ENCODE measurements at places on chromosomes 6 and 20.

DNA sequence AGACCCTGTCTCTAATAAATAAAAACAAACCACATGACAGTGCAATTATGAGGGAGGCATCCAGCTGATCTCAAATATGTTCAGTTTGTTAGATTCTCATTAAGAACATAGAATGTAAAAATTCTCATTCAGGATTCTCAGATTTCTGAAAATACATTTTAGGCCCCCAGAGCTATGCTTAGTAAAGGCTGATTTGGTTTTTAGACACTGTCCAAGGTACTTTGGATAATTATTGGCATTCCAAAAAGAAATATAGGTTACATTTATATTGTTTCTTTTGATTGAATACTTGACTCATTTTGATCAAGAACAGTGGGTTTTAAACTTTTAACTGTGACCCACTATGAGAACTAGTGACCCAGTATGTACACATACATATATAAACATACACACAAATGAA lies 55.5 kb downstream of the ANKRD6 start:
- DNase-seq, result no peak

DNA sequence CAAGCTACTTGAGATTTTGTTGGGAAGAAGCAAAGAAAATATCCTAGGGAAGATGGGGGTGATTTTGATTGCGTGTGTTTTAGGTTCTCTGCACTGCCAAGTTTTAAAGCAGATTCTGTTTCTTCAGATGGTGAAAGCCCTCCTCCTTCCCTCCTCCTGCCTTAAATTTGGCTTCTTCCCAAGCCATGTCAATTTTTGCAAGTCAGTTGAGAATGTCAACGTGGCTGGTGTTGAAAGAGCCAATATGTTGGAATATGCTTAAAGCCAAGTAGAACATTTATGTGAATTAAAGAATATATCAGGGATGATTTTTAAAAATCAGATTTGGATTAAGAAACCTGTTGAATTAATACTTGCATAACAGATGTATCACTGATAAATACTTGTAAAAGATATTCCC lies 270.8 kb downstream of the ARID1B start:
- DNase-seq, result no peak

DNA sequence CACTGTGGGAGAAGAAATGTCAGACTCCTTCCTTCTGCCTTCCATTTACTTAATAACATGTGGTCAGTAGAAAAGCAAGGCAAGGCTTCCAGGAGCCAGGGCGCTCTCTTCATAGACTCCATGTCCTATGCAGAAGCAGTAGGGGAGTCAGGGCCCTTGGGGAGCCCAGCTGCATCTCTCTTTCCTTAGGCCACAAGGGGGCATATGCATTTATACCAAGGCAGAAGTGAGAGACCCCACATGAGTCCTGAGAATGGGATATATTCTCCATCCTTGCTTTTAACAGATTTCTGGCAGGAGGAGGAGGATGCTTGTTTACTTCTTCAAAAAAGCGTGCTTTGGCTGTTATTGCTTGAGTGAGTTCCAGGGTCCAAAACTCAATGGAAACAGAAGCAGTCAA lies 198.5 kb downstream of the HIVEP2 start:
- peak; percentile 9 for DNase-seq

- DNase-seq, result no peak
These were observed 138.6 kb downstream of the CEBPB start for GRCh38 chr20:50328996-50329898.

GRCh38 chr20:21516861-21517565 lies 3.1 kb upstream of the NKX2-2 start:
- no peak for DNase-seq

DNA sequence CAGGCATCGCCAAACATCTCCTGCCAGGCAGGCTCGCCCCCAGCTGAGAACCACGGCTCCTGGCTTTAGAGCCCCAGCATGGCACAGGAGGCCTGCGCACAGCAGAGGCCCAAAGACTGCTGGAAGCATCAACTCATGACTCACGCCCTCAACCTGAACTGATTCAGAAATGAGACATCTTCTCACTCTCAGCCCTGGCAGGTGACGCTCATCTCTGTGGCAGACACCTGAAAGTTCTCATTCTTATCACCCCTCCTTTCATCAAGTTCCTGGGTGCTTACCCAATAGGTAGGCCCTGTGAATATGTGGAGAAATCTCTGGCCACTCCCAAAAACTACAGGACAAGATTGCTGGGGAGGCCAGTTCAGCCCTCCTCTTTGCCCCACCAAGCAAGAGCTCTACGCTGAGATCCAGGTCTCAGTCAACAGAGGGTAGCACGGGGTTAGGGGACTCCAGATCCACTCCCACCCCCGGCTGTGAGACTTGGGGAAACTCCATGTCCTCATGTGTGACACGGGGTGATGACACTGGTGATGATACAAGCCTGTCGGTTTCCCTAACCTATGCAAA lies 11.3 kb downstream of the NFATC2 start:
- DNase-seq, result peak; percentile 71

DNA sequence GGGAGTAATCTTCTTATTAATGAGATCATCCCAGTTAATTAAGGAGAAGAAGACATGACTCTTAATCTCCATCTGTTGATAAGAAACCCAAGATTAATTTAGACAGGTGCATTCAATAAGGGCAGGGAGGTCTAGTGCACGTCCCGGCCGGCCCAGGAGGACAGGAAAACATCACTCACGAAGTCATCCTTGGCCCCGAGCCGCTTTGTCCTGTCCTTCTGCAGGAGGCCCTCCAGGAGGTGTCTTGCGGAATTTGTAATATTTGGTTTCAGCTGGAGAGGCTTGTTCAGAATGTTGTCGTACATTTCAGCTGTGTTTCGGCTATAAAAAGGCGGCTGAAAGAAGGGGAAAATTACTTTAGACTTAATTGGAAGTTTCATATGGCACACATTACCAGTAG lies 118.4 kb upstream of the SLC2A12 start:
- no peak for DNase-seq

- DNase-seq, result no peak
These were observed 10.1 kb upstream of the TLDC2 start for GRCh38 chr20:36865861-36866149.

GRCh38 chr6:170393807-170394399 lies 87.3 kb downstream of the FAM120B start:
- no peak for DNase-seq

GRCh38 chr20:14142171-14142570 lies 146.9 kb downstream of the MACROD2 start:
- no peak for DNase-seq

DNA sequence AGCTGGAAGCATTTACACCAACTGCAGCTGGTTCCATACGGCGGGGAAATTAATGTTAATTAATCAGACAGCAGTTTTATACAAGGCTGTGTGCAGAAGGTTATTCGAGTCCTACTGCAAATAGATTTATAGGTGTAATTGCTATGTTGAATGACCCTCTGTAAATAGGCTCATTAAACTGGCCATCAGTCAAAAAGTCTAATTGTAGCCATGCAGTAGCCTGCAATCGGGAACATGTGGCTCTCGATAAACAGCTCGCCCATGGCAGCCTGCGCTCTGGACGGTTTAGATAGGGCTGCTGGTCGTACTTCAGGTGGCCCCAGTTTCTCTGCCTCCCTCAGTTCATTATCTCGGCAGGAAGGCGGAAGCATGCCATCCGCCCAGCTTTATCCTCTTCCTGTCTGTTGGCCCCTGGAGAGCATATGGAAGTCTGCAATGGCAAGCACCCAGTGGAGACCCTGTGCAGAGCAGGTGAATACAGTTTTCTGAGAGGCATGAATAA lies 143.2 kb downstream of the MBOAT1 start:
- DNase-seq, result no peak

GRCh38 chr20:39633689-39634088 lies 671.5 kb downstream of the DHX35 start:
- no peak for DNase-seq

GRCh38 chr6:43622541-43622940 lies 6.5 kb downstream of the GTPBP2 start:
- no peak for DNase-seq

- DNase-seq, result no peak
These were observed 74.5 kb downstream of the ALDH8A1 start for GRCh38 chr6:134875367-134875766.

DNA sequence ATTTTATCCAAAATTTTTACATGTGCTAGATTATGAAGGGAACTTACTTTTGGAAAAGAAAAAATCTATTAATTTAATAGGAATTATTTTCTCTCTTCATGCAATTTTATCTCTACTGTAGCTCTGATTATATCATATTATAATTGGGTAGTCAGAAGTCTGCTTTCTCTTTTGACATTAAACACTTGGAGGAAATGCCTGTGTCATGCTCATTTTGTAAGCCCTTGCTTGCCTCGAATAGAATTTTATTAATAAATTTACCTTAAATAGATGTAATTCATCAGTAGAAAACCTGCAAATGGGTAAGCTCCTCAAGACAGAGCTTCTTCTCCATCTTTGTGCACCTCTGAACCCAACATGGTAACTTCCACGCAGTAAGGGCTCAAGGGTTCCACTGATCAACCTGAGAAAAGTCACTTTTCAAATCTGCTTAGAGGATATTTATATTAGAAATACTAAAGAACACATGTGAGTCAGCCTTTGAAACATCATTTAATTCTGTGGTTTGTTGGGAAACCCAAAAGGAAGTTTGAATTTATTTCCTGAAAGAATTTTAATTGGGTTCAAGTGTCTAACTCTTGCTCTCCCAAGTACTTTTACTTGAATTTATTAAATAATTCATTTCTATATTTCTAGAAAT lies 266.0 kb downstream of the ALDH8A1 start:
- no peak for DNase-seq

DNA sequence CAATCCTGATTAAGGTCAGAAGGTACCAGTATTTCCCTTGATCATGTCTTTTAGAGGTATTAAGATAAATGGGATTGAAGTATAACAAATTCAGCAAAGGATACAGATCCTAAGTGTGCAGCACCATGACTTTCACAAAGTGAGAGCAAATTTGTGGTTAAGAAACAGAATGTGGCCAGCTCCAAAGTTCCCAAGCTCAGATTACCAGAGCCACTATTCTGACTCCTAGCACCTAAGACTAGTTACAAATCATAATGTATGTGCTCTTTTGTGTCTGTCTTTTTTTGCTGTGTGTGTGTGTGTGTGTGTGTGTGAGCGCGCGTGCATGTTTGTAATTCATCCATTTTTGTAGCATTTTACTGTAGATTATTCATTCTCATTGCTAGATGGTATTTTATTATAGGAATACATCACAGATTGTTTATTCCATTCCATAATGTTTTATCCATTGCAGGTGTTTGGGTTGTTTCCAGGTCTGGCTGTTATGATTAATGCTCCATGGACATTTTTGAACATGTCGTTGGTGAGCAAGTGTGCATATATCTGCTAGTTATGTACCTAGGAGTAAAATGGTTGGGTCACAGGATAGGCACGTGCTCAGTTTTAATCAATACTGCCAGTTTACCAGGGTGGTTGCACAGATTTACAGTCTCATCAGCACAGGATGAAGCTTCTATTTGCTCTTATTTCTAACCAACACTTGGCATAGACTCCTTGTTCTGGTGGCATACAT lies 314.0 kb upstream of the JAG1 start:
- no peak for DNase-seq

DNA sequence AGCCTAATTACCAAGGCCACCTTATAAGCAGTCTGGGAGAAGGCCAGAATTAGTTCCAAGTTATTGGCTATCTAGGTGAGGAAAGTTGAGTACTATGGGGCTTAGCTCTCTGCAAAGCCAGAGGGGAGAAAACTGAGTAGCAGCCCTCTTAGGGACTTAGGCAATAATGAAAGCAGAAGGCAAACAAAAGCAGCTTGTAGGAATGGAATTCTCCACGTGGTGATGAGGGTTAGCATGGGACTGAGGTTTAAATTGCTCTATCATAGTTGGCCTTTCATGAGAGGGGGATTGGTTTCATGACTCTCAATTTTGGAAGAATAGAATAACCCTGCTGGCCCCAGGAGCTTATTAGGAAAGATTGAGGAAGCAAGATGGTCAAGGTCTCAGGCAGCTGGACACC lies 7.0 kb upstream of the UBE2J1 start:
- DNase-seq, result no peak

DNA sequence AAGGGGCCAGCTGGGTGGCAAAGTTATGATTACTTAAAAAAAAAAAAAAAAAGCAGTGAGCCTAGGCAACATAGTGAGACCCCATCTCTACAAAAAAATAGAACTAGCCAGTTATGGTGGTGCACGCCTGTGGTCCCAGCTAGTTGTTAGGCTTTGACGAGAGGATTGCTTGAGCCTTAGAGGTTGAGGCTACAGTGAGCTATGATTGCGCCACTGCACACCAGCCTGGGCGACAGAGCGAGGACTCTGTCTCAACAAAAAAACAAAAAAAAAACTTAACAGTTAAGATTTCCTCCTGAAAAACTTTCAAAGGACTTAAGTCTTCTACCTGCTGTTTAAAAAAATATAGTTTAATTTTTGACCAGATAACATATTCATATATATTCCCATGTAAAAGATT lies 2.4 kb downstream of the GTSF1L start:
- no peak for DNase-seq

- no peak for DNase-seq
These were observed 44.8 kb upstream of the CTNNBL1 start for GRCh38 chr20:37649017-37649416.

- DNase-seq, result peak; percentile 40
These were observed 50.0 kb downstream of the SYNJ2 start for GRCh38 chr6:158031381-158032353.

- DNase-seq, result no peak
These were observed 1.1 kb upstream of the USP49 start for GRCh38 chr6:41896281-41896680.

GRCh38 chr20:11671015-11671511 lies 246.6 kb upstream of the BTBD3 start:
- DNase-seq, result no peak

DNA sequence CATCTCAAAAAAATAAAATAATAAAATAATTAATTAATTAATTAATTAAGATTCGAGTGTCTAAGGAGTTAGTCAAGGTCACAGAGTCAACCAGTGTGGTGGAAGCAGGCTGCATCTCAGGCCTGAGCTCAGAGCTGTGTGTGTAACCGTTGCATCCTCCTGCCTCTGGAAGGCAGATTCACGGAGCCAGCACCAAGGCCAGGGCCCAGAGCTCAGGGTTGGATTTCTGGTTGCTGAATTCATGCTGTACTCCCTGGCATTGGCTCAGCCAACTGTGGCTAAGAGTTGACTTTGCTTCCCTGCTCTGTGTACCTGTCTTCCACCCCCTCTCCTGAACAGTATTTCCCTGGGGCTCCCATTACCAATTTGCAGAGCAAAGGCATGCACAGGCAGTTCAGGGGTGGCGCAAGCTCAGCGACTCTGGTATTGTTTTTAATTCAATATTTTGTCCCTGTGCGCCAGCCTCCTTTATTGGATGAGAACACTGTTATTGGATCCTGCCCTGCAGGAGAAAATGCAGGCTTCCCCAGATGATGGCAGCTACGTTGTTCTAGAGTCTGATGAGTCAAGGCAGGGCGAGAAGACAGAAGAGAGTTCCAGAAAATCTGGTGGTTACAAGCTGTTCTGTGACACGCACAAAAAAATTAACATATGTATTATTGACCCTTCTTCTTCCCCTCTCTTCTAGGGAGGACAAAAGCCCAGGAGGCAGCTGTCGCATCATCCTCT lies 12.3 kb upstream of the CTNNBL1 start:
- DNase-seq, result no peak

GRCh38 chr6:150857062-150857944 lies 8.2 kb upstream of the MTHFD1L start:
- DNase-seq, result no peak
